ENCODE measurements at places on chromosomes 3 and 15.

DNA sequence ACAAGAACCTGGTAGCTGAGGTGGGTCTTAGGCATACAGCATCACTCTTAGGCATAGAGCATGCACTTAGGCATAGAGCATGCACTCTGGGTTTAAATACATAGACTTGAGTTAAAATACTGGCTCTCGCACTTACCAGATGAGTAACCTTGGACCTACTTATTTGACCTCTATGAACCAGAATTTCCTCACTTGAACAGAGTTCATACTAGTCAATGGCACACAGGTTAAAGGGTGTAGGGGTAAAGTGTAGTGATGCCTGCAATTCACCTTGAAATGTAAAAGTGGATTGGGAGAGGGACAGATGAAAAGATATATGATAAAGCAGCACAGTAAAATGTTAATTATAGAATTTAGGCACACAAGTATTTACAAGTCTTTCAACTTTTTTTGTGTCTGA, 1.6 kb downstream of the RUVBL1 start:
- DNase-seq, result no peak

- no peak for DNase-seq
Measured at GRCh38 chr3:18008706-18009368, 266.4 kb upstream of the TBC1D5 start.

GRCh38 chr3:966341-966740, 126.5 kb upstream of the CNTN6 start:
- no peak for DNase-seq

DNA sequence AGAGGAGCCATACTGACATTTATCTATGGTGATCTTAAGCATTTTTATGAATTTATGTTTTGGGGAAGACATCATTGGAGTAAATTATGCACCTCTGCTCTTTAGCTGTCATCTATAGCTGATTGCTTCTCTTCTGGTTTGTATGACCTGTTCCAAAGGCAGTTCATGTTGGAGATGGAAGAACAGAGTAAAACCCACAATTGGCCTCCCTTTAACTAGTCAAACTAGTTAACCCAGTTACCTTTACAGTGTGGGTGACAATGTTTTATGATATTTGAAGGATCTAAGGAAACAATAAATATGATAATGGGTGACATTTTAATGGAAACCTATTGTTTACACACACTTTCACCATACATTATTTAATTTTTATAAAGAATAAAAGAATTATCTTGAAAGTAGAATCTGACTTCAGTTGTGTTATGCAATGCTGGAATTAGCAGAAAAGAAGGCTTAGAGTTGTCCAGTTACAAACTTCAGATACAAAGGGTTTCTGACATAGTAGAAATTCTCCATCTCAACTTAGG, 263.5 kb downstream of the NFKBIZ start:
- no peak for DNase-seq

- DNase-seq, result no peak
Measured at GRCh38 chr15:56484287-56484686, 19.4 kb upstream of the MNS1 start.

GRCh38 chr3:9037144-9037711, 74.0 kb upstream of the RAD18 start:
- DNase-seq, result no peak

GRCh38 chr15:39200586-39200985, 380.3 kb upstream of the THBS1 start:
- DNase-seq, result no peak

- no peak for DNase-seq
Measured at GRCh38 chr3:17307482-17307881, 422.7 kb downstream of the PLCL2 start.

DNA sequence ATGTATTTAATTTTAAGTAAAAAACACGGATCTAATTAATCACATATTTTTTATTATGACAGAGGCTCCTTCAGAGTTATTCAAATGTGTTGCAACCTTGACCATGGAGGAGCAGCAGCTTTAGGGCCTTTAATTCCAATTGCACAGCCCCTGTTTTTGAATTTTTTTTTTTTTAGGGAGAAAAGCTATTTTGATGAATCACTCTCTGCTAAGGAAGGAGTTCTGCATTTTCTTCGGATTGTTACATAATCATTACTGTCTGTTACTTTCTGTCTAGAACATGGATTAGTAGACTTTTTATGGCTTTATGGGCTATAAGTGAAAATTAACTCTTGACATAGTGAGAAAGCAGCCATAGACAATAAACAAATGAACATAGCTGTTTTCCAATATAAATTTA, 90.8 kb downstream of the MCTP2 start:
- no peak for DNase-seq

DNA sequence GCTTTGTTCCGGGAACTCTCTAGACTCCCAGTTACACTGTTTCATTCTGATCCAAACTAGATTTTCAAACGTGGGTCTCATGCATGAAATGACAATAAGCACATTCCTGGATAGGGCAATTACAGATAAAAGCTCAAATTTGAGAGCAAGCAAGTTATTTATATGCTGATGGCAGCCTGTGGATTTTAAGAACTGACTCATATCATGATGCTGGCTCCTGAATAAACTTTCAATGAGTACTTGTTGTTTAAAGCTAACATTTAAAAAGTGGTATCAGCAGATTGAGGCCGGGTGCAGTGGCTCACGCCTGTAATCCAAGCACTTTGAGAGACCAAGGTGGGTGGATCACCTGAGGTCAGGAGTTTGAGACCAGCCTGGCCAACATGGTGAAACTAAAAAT, 66.6 kb downstream of the LEO1 start:
- DNase-seq, result no peak

- DNase-seq, result no peak
Measured at GRCh38 chr15:49415149-49415548, 7.9 kb upstream of the FGF7 start.

GRCh38 chr3:59566481-59566975, 516.7 kb upstream of the CFAP20DC start:
- DNase-seq, result no peak

- no peak for DNase-seq
Measured at GRCh38 chr15:99333413-99333812, 82.1 kb downstream of the LRRC28 start.

DNA sequence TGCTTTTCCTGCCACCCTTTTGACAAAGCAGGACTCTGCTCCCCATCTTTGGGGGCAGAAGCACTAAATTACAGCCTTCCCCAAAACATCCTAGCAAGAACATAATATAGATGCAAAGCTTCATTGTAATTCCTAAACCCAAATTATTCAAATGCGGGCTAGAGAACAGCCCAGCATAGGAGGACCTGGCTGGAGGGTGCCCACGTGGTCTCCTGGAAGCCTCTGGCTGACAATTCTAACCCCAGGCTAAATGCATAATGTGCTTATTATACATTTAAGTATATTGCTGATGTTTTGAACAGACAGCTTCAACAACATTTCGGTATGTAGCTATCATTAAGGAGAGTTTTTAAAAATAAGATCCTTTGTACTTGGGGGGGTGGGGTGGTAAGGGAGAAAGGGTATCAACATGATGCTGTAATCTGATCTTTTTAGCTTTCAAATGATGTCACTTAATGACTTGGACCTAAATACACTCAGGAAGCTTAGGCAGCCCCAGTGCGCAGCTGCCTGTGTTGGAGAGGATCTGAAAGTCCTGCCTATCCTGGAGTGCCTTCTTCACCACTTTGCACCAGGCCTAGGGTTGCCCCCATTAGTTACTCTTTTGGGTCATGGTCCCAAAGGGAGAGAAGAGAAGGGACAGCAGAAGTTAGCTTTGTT, 57.2 kb upstream of the USP3 start:
- no peak for DNase-seq

DNA sequence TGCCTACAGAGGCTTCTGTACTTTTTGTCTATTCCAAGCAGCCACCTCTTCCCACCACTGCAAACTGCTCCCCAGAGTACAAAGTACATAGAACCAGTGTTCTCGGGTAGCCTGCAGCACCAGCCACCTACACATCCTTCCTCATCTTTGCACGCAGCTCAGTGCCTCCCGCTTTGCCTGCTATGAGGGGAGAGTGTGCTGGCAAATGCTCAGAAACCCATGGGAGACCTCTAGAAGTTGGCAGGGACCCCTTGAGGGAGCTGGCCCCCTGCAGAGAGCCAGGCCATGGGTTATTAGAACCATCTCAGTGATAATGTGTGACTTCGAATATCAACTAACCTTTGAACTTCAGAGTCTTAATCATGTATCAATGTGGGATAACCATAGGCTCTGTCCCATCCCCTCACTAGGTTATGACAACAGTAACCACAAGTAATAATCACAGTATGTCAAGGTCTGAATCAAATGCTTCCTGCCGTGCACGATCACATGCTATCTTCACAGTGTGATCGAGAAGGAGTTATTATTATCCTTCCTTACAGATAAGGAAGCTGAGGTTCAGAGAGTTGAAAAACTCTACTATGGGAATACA, 22.8 kb upstream of the SMAD3 start:
- DNase-seq, result no peak

- DNase-seq, result no peak
Measured at GRCh38 chr3:186273586-186273985, 88.4 kb downstream of the DGKG start.

GRCh38 chr3:152385761-152386160, 117.0 kb downstream of the MBNL1 start:
- no peak for DNase-seq

DNA sequence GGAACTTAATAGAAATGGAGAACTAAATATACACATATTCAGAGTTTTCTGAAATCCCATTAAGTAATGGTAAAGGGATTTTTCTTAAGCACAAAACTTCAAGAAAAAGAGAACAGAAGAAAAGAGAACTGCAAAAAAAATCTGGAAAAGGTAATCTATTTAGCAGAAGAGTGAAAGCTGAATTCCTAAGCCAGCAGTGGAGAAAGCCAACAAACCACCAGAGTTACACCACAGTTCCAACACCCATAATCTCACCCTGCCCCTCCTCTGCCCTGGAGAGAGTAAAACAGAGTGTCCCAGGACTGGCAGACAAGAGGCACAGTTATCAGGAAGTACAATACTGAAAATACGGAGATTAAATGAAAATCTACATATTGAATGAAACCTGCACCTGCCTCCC, 29.4 kb downstream of the TP53BP1 start:
- DNase-seq, result no peak

All from globus pallidus (tissue), 1 donor.